Activated T-helper 2 cell treated with anti-CD3 and anti-CD28 coated beads, Interferon-gamma antibody, Interleukin-2, Interleukin-4, amounts not matched to agents 10 μg/mL and 5 μg/mL and 100 μg/mL, durations not matched to agents 14 hours and 24 hours and 36 hours (primary cell): ENCODE measurements at places on chromosomes 7 and 10.

GRCh38 chr7:70594170-70594569 lies 537.8 kb upstream of the GALNT17 start:
- DNase-seq, result no peak

- DNase-seq, result no peak
Observed at GRCh38 chr7:86745013-86745745, 101.5 kb downstream of the GRM3 start.

GRCh38 chr7:100132697-100133151 lies 6.0 kb downstream of the MBLAC1 start:
- peak; percentile 65 for DNase-seq

DNA sequence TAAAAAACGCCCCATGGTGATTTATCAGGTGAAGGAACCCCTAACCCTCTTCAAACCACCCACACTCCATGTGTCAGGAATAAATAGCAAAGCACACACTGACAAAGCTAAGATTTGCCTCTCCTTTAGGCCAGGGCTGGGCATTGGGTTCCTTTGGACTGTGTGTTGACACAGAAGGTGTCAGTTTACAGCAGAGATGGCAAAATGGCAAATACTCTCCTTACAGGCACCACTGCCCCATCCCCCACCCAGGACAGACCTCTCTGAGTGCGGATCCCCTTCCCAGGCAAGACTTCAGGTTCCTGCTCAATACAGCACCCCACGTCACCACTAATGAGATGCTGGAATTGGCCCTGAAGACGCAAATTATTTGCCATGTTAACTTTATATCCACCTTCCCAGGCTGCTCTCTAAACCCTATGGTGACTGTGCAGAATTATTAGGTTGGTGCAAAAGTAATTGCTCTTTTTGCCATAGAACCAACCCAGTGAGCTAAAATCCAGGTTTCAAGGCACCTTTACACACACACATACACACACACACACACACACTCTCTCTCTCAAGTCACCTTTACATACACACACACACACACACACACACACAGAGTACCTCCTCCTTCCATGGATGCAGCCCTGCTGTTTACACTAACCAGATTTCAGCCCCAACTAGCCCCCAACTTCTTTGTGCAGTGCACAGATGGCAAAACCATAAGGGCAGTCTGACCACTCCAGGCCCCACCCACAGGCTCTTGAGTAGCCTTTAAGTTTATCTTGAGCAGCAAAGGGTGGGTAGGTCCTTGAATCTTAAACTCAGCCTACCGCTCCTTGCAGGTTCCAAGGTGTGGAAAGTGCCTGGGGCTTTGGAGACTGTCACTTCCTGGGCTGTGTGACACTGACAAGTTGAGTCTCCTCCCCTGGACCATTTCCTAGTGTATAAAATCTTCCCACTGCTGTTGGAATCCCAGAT lies 4.0 kb upstream of the ZCCHC24 start:
- DNase-seq, result no peak

- no peak for DNase-seq
Observed at GRCh38 chr10:29189256-29189655, 99.6 kb upstream of the LYZL1 start.

DNA sequence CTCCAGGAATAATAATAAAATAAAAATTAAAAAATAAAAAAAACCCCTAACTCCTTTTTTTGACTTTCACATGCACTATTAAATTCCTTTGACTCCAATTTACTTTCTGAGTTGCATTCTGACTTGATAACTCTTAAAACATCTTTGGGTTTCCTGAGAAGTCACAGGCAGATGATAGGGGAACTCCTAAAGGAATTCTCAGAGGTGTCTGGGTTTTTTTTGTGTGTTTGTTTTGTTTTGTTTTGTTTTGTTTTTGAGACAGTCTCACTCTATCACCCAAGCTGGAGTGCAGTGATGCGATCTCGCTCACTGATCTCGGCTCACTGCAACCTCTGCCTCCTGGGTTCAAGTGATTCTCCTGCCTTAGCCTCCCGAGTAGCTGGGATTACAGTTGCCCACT lies 52.7 kb upstream of the APBB1IP start:
- no peak for DNase-seq

DNA sequence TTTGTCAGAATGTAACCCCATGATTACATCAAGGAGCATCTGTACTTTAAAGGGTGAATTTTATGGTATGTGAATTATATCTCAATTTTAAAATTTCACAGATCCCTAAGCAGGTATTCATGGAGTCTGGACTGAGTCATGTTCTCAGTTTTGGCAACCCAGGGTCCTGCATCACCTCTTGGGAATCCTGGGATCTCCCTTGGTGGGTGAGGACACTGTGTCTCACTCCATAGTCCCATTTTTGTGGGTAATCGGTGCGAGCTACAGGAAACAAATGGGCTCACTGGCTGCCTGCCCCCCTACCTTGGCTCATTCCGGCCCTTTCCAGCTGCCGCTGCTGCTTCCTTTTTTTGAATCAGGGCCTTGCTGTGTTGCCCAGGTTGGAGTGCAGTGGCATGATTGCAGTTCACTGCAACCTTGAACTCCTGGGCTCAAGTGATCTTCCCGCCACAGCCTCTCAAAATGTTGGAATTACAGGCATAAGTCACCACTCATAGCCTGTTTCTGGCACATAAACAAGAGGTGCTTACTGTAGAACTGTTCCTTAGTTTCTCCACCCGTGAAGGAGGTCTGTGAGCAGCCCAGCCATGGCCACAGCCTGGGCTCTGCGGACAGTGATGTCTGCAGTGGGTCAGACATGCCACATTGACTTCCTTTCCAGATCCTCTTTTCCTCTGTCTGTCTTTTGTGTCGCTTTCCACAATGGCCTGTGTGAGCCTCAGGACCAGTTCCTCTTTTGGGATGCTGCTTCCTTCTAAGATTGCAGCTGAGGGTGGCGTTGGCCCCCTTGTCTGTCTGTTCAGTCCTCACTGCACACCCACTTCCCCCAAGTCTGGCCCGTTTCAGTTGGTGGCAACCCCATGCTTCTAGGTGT lies 14.5 kb downstream of the PALD1 start:
- no peak for DNase-seq

DNA sequence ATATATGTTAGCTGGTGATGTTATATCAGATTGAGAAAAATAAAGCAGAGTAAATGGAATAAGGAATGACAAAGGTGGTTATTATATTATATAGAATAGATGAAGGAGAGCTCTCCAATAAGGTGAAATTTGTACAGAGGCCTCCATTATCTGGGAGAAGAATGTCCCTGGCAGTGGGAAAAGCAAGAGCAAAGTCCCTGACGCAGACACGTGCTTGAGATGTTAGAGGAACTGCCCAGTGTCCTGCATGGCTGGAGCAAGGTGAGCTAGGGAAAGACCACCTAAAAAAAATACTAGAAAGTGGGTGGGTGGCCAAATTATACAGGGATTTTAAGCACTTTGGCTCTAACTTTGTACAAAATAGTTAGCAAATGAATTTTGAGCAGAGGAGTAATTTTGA lies 120.7 kb downstream of the MDFIC start:
- no peak for DNase-seq

DNA sequence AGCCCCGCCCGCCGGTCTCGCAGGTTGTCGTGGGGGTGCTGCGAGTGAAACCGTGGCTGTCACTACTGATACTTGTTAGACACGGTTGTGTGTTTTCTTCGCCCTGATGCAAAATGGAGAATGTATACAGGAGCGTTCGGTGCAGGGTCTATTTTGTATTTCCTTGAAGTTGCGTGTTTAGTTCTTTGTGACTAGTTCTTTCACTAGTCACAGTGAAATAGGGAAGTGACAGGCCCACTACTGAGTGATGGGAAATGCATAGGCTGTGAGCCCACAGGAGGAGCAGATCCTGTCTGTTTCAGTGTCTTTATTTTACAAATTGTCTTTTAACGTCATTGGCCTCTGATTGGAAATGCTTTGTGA lies 675 bp downstream of the ABRAXAS2 start:
- no peak for DNase-seq

GRCh38 chr7:41847151-41847550 lies 144.3 kb upstream of the INHBA start:
- DNase-seq, result no peak

- DNase-seq, result no peak
Observed at GRCh38 chr10:52056291-52056690, 257.8 kb upstream of the DKK1 start.

DNA sequence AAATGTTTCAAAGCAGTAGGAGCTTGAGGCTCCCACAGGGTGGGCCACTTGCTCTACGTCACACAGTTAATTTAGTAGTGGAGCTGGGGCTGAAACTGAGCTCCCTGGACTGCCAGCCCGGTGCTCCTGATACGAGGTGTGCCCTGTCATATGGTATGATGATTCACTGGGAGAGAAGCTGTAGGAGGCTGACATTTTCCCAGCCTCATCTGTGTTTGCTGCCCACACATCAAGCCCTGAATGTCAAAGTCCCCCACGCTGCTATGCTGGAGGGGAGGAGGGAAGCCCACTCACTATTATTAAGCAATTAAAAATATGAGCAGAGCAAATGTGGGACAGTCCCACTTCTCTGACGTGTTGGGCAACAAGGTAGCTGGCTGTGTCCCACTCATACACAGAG lies 81.2 kb upstream of the SORCS3 start:
- DNase-seq, result no peak

DNA sequence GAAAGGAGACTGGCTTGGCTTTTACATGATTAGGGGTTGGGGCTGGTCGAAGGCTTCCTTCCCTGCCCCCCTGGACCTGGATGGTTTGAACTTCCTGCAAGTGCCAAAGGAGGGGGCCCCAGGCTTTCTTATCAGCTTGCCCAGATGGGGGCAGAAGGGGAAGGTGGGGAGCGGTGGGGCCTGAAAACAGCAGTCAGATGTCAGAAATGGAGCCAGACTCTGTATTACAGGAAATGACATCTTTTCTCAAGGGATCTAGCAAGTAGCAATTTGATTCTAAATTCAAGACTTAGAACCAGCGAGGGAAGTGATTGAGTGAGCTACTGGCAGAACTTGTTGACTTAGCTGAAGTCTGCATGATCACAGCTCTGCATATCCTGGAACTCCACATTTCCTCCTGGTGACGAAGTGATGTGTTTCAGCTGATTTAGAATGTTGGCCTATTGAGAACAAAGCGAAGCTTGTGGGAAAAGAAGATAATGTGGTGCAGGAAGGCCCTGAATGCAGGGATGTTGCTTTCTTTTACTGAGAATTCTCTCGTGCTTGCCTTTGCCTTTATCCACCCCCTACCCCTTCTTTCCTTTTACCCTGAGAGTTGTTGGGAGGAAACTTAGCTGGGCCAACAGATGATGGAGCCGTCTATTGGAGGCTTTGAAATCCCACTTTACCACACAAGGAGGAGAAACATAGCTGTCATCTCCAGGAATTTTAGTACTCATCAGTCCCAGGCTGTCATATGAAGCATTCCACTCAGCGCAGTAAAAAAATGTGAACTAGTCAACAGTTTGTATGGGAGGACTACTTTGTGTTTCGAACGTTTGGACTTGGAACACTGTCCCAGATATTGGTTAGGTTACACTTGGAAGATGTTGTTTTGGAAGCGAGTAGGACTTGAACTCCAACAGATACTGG lies 43.2 kb downstream of the CCNY start:
- no peak for DNase-seq

GRCh38 chr7:94344826-94345225 lies 49.9 kb upstream of the COL1A2 start:
- no peak for DNase-seq

DNA sequence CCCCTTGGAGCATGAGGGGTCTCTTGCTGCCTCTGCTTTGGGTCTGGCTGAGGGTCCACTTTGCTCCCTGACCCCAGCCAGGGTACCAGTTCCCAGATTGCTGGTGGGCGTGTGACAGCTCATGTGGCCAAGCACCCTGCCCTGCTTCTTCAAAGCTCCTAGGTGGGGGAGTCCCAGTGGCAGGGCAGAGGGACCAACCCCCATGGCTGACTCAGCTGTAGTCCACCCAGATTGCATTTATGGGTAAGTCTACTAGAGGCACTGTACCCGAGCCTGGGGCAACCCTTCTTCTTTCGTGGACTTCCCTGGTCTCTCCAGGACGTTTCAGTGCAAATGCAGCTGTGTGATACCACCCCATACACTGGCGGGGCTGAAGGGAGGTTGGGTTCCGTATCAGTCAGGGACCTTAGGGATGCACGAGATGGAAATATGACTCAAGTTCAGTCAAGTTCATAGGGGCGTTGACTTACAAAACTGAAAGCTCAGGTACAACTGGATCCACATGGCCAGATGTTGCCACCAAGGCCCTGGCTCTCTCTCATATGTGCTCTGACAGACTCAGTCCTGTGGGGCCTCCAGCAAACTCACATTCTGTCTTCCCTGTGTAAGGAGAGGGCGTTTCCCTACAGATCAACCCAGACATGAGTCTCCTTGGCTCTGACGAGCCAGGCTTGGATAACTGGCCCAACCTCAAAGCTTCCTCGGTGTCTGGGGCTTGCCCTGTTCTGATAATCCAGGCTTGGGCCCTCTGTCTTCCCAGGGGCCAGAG lies 13.6 kb downstream of the PTPRE start:
- DNase-seq, result no peak

DNA sequence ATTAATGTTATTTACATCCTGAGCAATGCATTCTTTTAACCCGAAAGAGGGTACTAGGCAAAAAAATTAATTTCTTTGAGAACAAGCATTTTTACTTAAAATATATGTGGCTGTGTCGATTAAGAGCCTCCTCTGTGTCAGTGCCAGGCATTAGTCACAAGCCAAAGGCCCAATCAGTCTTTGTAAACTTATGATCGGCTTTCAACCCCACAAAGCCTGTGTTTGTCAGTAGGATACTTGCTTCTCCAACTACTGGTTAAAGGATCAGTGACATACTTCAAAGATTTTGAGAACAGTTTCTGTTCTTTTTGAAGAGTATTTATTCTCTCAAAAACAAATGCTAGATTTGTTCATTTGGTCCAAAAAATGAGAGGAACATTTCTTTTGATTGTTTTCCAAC lies 159.3 kb downstream of the NRCAM start:
- DNase-seq, result no peak

GRCh38 chr10:1627945-1628344 lies 109.4 kb downstream of the ADARB2 start:
- DNase-seq, result no peak

- DNase-seq, result no peak
Observed at GRCh38 chr10:16437540-16437894, 707 bp downstream of the PTER start.

GRCh38 chr7:96521068-96521894 lies 188.4 kb downstream of the SEM1 start:
- DNase-seq, result no peak

DNA sequence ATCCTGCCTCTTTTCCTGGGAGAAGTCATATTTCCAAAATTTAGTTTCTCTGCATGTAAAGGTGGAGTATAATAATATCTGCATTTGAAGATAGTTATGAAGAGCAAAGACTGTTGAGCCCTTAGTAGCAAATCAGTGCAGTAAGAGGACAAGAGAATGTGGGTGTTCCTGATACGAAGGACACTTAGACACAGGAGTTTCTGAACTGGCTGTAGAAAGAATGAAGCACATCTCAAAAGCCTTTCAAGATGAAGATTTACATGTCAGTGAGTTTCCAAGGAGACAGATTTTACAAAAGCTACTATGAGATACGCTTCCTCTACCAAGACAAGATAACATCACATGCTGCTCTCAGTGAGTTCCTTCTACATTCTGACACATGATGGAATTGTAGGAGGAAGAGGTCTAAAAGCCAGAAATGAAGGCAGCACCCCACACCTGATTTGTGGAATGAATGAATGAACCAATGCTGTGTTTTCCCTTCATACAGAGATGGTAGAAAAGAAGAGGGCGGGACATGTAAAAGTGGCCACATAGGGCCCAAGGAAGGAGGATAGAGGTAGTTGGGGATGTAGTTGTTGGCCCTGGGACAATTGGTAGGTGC lies 173.6 kb upstream of the PDE1C start:
- no peak for DNase-seq
